ENCODE measurements at places on chromosomes 2 and 18. TPM values are rescaled to one million over a fixed set of nuclear protein-coding genes. Genes with fewer than 3 reads are reported as not detected.

- H3K4me3 ChIP-seq: no peak overlapping the region
- H3K27me3 ChIP-seq: no peaks in the 10 kb centered on the region
- H3K27ac ChIP-seq: peak overlapping the region; percentile 27
- peak; percentile 56 for DNase-seq
- no peaks in the 10 kb centered on the region for H3K36me3 ChIP-seq
Measured at GRCh38 chr2:127649100-127649611, 3.2 kb downstream of the GPR17 start.

GRCh38 chr18:76452357-76452756 is 42.7 kb downstream of the ZNF516 start:
- no peaks in the 10 kb centered on the region for H3K36me3 ChIP-seq
- no peak overlapping the region for H3K27ac ChIP-seq
- H3K27me3 ChIP-seq: no peaks in the 10 kb centered on the region
- H3K4me1 ChIP-seq: peaks cover 29% of the 10 kb centered on the region

GRCh38 chr2:238158509-238159070 is at the start of gene ERFE:
Gene ERFE (plus strand): TSS chr2:238158970. CDS start chr2:238159008, 38 bp downstream.
- H3K4me1 ChIP-seq: peaks cover 14% of the 10 kb centered on the region
- H3K27me3 ChIP-seq: peaks cover 22% of the 10 kb centered on the region
- DNase-seq: no peak
- H3K27ac ChIP-seq: no peak within 1 kb of the TSS
- no peaks in the 10 kb centered on the region for H3K36me3 ChIP-seq

DNA sequence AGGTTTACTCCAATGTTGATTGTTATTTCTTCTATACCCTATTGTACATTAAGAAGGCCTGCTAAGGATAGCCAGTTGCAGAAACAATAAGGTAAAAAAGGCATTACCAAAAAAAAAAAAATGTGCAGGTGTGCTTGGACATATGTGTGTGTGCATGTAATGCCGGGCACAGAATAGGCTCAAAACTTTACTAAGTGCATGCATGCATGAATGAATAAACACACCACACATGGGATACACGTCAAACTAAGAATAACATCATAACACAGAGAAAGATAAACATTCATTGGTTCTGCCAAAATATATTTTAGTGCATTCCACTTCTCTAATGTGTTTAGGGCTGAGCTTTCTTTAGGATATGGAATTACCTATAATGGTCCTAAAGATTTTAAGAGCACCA is 298.2 kb downstream of the TCF4 start:
- no peak overlapping the region for H3K4me3 ChIP-seq
- H3K4me1 ChIP-seq: peaks cover 20% of the 10 kb centered on the region
- DNase-seq: no peak
- H3K27ac ChIP-seq: no peak overlapping the region
- H3K36me3 ChIP-seq: no peaks in the 10 kb centered on the region
- H3K27me3 ChIP-seq: no peaks in the 10 kb centered on the region

Gene GKN1
- not detected for total RNA-seq
